ENCODE measurements at places on chromosomes 5 and 9.

DNA sequence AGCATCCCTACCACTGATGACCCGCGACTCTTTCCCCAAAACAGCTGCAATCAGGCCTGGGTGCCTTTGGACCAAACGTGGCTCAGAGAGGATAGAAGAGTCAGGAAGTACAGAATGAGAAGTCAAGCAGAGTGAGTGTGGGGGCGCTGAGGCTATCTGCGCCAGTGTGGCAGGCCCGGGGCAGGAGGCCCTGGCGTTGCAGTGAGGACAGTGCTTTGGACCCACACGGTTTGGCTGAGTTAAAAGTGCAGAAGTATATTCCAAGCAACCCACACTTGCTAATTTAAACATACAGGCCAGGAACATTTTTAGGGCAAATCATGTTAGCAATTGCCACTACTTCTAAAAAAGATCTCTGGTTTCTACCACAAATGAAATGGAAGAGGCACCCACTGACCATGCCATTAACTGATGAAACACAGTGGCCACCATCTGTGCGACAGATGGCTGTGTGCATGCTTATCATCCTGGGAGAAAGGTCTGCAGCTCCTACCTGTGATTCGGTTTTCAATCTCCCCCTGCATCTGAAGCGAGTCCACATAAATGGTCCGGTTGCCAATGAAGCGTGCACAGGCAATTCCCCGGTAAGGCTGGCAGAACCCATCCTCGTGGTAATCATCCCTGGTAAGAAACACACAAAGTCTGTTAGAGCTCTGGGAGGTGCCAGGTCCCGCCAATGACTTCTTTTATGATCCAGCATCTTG is 213.0 kb downstream of the ROR2 start:
- peak; percentile 39 for DNase-seq

DNA sequence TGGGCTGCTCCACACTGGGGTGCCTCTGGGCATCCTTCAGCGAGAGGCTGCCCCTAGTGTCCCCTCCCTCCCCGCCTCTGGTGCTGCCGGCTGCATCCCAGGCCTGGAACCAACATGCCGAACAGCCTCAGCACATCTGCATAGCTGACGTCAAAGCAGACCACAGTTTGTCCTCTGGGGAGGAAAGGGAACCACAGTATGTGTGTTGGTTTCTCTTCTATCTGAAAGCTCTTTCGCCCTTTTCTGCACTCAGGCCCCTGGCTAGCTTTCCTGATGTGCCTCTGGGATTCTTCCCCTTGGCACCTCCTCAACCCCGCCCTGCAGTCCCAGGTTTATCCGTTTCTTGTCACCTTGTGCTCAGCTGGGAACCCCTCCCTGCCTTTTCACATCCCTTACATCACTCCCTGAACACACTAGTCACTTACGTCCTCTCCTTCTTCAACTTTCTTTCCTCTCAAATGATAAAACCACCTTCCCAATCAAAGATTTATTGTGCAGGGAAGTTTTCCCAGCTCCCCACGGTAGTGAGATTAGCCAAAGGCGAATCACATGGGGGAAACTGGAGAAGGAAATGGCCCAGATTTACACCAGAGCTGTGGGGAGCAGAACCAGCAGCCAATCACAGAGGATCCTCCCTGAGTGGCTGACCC is 35.5 kb upstream of the B4GALT1 start:
- no peak for DNase-seq

DNA sequence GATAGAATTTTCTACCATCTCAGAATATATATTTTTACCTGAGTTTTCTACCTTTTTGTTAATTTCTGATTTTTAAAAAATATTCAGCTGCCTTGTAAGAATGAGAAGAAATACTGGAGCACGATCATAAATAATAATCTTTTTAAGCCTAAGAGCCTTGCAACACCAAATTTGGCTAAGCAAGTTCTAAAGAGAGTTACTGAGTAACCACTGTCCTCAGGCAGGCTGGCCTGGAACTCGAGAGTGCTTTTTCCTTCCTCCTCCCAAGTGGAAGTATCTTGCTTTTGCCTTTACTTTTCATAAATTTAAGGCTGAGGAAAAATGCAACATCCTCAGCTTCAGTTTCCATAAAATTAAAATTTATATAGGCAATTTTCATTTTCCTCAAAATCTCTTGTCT is 21.0 kb downstream of the GLRX start:
- DNase-seq: no peak

GRCh38 chr5:140196115-140196814 is 21.3 kb downstream of the CYSTM1 start:
- no peak for DNase-seq

DNA sequence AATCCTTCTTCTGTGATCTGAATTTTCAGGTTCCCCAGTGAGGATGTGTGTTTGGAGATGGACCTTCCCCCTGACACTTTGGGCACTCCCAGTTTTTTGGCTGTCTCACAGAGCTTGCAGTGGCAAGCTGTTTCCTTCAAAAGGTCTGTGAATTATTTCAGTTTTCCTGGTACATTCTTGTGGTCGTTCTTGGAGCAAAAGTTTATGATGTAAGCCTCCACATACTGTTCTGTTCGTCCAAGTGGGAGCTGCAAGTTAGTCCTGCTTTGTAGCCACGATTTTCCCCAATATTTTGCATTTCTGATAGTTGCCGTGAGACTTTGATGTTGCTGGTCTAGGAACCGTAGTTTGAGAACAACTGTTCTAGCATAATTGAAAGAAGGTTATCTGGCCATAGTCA is 88.3 kb downstream of the MTAP start:
- no peak for DNase-seq

DNA sequence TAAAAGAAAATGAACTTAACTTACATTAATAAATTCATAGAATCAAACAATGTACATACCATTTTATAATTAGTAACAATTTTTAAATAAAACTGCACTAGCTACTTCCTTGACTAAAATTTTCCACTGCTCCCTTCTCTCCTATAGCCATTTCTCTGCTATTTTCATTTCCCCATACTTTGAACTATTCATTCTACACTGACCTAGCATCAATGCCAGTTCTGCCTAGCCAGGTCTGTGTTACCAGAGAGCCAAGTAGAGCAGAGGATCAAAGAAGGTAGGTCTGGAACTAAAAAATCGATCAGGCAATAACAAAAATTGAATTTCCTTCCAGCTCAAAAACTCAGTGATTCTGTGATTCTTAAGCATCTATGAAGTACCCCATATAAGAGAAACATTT is 84.5 kb downstream of the ERMP1 start:
- DNase-seq: no peak

GRCh38 chr9:9620736-9621135 is 992.1 kb downstream of the PTPRD start:
- no peak for DNase-seq

DNA sequence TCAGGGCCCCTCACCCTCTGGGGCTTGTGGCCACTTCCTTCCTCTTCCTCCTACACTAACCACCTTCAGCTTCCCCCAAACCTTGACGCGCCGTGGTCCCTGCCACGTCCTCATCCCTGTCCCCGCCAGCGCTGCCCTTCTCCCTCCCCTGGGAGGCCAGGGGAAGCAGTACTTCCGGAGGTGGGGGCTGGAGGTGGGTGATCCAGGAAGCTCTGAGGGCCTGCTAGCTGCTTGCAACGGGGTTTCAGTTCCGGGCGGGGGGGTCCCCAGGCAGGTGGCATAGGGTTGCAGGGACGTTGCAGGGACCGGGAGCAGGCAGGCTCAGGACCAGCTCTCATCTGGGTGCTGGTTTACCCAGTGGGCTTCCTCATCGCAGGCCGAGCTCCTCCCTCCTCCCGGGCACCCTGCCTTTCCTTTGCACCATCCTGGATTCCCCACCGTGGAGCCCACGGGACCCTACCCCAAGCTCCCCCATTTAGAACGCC is 70.0 kb downstream of the RXRA start:
- DNase-seq: no peak

DNA sequence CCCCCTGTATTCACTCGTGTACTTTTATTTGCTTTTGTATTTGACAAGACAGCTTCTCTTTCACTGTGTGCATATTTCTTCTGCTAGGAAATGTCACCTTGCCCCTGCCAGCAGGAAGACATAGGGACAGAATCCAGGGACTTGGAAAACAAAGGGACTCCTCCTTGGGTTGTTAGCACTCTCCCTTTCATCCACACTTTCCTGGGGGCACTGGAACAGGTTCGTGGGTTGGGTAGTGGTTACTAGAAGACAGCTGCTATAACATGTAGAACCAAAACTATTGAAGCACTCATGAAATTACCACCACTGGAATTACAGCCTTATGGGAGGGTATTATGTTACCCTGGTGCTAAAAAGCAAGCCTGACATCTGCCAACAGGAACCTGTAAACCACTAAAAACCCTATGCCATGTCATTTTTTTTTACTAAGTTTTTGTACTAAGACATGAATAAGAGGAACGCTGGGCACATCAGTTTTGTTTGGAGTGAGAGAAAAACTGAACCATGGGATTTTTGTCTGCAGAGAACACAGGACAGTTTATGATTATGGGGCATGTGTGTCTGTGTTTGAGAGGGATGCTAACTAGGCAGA is 4.7 kb upstream of the CCL28 start:
- no peak for DNase-seq

GRCh38 chr9:110869931-110870330 is 168.3 kb downstream of the LPAR1 start:
- DNase-seq: no peak

DNA sequence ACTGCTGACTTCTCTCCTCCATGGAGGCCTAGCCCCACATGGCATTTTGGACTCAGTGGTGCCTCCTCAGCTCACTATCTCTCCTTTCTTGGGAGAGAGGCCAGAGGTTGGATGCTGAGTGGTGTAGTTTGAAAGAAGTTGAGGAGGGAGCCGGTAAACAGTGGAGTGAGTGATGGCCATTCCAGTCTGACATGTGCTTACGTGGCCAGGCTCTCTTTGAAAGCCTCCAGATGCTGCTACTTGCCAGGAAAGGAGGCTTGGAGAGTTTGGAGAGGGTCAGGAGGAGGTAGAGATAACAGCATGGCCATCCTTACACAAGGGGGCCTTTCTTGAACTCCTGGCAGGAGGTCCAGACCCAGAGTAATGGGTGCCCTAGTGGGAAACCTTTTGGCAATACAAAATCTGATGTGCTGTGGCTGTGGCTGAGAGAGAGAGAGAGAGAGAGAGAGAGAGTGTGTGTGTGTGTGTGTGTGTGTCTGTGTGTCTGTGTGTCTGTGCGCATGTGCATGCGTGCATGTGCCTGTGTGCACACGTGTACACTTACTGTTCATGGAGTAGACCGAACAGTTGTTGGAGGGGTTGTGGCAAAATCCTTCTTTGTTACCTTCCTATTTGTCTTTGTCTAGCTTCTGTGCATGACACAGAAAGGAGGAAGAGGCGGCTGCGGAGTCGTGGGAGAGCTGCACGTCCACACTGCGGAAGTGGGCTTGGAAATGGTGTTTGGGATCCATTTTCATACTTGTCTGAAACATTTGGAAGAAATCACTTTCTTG is 37.8 kb downstream of the RALGPS1 start:
- no peak for DNase-seq

- peak; percentile 82 for DNase-seq
These were observed 196.2 kb downstream of the DTWD2 start for GRCh38 chr5:118791926-118792734.

DNA sequence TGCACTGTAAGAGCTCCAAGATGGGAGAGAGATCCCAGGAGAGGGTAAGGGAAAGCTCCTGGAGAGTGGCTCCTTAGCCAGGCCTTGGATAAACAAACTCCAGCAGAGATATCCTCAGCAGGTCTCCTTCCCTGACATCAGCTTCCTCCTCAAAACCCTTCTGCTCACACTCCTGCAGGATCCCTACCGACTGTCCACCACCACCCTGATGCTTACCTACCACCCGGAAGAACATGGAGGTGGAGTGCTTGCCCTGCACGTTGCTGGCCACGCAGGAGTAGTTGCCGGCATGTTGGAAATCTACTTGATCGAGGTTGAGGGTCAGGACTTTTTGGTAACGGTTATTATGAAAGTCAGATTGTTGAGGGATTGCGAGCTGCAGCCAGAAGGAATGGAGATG is 9.3 kb downstream of the CSF1R start:
- DNase-seq: no peak

DNA sequence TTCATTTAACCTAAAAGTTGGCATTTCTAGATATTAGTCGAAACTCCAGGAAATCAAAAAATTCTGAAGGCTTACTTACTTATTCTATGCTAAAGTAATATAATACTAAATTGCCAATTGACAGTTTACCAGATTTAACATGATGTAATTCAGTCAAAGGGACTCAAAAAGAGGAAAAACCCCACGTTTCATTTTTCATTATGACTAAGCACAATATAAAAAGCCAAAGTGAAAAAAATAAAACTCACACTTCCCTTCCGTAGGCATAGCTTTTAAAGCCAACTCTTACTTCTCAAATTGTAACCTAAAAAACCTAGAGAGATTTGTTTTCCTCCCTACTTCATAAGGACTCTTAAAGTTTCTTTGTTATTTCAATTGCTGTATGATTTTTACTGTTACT is 146.6 kb downstream of the RAPGEF6 start:
- no peak for DNase-seq

DNA sequence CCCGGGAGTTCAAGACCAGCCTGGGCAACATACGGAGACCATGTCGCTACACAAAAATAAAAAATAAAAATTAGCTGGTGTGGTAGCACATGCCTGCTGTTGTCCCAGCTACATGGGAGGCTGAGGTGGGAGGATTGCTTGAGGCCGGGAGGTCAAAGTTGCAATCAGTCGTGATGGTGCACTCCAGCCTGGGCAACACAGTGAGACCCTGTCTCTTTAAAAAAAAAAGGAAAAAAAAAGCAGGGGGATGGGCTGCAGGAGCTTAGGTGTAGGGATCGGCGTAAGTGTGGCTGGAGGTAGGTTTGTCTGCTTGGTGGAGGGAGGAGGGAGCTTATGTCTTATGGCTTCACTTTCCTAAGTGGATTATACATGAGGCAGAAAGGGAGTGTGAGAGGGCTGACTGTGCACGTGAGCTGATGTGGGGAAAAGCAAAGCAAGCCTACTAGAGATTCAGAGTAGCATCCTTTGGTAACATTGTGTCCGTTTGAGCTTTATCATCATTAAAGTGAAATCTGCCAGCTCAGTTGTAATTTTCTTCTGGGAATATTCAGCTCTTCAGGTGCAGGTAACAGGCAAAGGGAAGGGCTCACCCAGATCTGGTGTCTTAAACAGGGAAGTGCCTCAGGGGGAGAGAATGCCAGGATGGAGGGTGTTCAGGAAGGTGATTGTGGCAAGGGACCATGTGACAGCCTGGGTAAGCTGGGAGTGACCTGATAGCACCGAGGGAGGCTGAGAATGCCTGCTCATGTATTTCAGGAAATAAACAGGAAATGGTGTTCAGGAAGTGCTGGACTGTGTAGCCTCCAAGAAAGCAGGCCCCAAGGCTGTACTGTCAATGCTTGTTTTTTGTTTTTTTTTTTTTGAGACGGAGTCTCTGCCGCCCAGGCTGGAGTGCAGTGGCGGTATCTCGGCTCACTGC is 17.6 kb upstream of the SETX start:
- peak; percentile 96 for DNase-seq

- no peak for DNase-seq
These were observed 205.6 kb downstream of the TUSC1 start for GRCh38 chr9:25472681-25473080.

DNA sequence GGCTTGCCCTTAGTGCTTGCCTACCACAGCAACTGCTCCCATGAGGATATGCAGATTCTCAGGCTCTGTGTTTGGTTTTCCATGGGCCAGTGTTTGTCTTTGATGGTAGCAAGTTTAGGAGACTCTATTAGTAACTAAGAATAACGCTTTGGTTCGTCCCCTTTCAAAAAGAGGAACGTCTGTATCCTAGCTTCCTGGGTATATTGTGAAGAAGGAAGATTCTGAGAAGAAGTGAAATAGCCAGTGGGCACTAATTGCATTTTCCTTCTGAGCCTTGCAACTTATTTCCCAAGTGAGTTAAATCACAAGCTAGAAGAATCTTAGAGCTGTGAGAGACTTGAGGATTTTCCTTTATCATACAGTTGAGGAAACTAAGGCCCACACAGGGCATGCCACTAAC is 376.8 kb downstream of the PIK3R1 start:
- peak; percentile 36 for DNase-seq
